ENCODE measurements at places on chromosomes 6 and 20. TPM values are rescaled to one million over a fixed set of nuclear protein-coding genes. Genes with fewer than 3 reads are reported as not detected.

PSORS1C2 gene
- total RNA-seq = not detected

- peaks cover 19% of the 10 kb centered on the region for H3K4me1 ChIP-seq
- H3K4me3 ChIP-seq = no peak overlapping the region
- no peaks in the 10 kb centered on the region for H3K27me3 ChIP-seq
- DNase-seq = no peak
- H3K36me3 ChIP-seq = peaks cover 14% of the 10 kb centered on the region
These were observed 38.1 kb upstream of the ZBTB24 start for GRCh38 chr6:109521080-109521479.

RAMACL gene
- 0.21 TPM for total RNA-seq

LMBRD1 gene
- 24.2 TPM for total RNA-seq

GRCh38 chr20:21821358-21821757, 115.9 kb downstream of the PAX1 start:
- H3K36me3 ChIP-seq = no peaks in the 10 kb centered on the region
- H3K27me3 ChIP-seq = no peaks in the 10 kb centered on the region
- DNase-seq = no peak
- no peak overlapping the region for H3K4me3 ChIP-seq
- no peak overlapping the region for H3K27ac ChIP-seq

GRCh38 chr20:16166737-16167136, 406.5 kb downstream of the KIF16B start:
- no peaks in the 10 kb centered on the region for H3K36me3 ChIP-seq
- H3K27ac ChIP-seq = no peak overlapping the region
- no peaks in the 10 kb centered on the region for H3K27me3 ChIP-seq
- H3K4me1 ChIP-seq = peaks cover 20% of the 10 kb centered on the region
- H3K4me3 ChIP-seq = no peak overlapping the region

PPIL1 gene
- total RNA-seq = 30.3 TPM

GRCh38 chr6:137049095-137049494, 4.3 kb upstream of the IL20RA start:
- DNase-seq = no peak
- peaks cover 2% of the 10 kb centered on the region for H3K4me1 ChIP-seq
- H3K4me3 ChIP-seq = no peak overlapping the region

EEF1A2 gene
- total RNA-seq = 3.1 TPM

DNA sequence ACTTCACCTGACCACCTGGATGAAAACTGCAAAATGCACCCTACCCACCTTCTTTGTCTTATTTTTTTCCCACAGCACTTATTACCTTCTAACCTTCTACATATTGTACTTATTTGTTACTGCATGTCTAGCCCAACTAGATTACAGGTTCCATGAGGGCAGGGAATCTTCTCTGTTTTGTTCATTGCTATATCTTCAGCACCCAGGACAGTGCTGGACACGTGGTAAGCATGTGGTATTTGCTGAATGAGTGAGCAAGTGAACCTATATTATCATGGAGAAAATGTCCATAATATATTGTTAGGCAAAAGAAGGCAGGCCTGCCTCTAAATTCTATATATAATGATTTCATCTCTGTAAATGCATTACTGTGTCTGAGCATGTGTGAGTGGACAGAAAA, 107.0 kb downstream of the TRERF1 start:
- no peak for DNase-seq
- H3K27ac ChIP-seq = peak overlapping the region; percentile 87
- no peaks in the 10 kb centered on the region for H3K27me3 ChIP-seq
- peaks cover 71% of the 10 kb centered on the region for H3K4me1 ChIP-seq
- peaks cover 6% of the 10 kb centered on the region for H3K36me3 ChIP-seq

GRCh38 chr6:113358063-113358583, 499.0 kb upstream of the MARCKS start:
- H3K36me3 ChIP-seq = no peaks in the 10 kb centered on the region
- no peak overlapping the region for H3K4me3 ChIP-seq
- no peak overlapping the region for H3K27ac ChIP-seq
- H3K4me1 ChIP-seq = no peaks in the 10 kb centered on the region
- no peaks in the 10 kb centered on the region for H3K27me3 ChIP-seq

GTSF1L gene
- total RNA-seq = not detected

C6orf58 gene
- not detected for total RNA-seq

DNA sequence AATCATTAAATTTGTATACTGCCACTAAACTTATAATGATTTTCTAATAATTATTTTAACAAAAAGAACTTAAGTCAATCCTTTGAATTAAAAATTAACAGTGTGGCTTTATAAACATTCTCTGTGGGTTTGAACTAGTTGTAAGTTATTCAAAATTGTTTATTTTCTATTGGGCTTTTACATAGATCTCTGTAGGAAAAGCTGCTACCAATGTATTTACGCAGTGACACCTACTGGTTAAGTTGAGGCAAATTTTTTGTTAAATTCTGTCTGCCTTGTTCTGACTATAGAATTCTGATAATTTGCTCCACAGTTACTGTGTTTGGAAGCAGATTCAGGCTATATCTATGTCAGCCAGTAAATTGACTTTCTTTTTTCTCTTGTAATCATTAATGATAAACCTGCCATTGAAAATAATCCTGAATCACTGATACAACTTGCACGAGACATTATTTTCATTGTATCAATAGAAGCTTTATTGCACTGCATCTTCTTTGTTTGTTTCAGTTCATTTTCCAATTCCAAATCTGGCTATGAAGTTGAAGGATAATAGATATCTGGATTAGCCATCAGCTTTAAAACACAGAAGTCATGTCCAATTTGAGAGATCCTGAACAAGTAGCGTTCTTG, 66.0 kb upstream of the UTRN start:
- H3K27ac ChIP-seq = no peak overlapping the region
- H3K4me1 ChIP-seq = peaks cover 38% of the 10 kb centered on the region
- H3K4me3 ChIP-seq = no peak overlapping the region
- H3K27me3 ChIP-seq = no peaks in the 10 kb centered on the region

- DNase-seq = peak; percentile 63
- H3K27ac ChIP-seq = peak within 1 kb of the TSS; percentile 91
- peaks cover 16% of the 10 kb centered on the region for H3K36me3 ChIP-seq
- H3K4me1 ChIP-seq = peaks cover 39% of the 10 kb centered on the region
- H3K4me3 ChIP-seq = peak within 1 kb of the TSS; percentile 92
These were observed at the start of gene CASS4 for GRCh38 chr20:56411759-56412472. Gene CASS4 (plus strand): TSS chr20:56412260. CDS start chr20:56412459, 199 bp downstream.

- H3K36me3 ChIP-seq = no peaks in the 10 kb centered on the region
- H3K27me3 ChIP-seq = peaks cover 29% of the 10 kb centered on the region
- no peak overlapping the region for H3K27ac ChIP-seq
- no peak for DNase-seq
- H3K4me3 ChIP-seq = no peak overlapping the region
- H3K4me1 ChIP-seq = no peaks in the 10 kb centered on the region
These were observed 244.9 kb upstream of the SOX4 start for GRCh38 chr6:21348504-21349195.

GRCh38 chr6:37125774-37126492, 44.0 kb upstream of the PIM1 start:
- peaks cover 13% of the 10 kb centered on the region for H3K4me1 ChIP-seq
- no peak overlapping the region for H3K27ac ChIP-seq
- H3K36me3 ChIP-seq = no peaks in the 10 kb centered on the region
- no peak overlapping the region for H3K4me3 ChIP-seq
- no peak for DNase-seq
- H3K27me3 ChIP-seq = peaks cover 9% of the 10 kb centered on the region

C6orf89 gene
- total RNA-seq = 44.4 TPM

IP6K3 gene
- total RNA-seq = not detected

GRCh38 chr6:142937986-142938385, 7.0 kb downstream of the HIVEP2 start:
- H3K27ac ChIP-seq = peak overlapping the region; percentile 60
- no peaks in the 10 kb centered on the region for H3K27me3 ChIP-seq
- H3K4me1 ChIP-seq = peaks cover 60% of the 10 kb centered on the region

- H3K4me3 ChIP-seq = no peak overlapping the region
- no peak for DNase-seq
- peaks cover 7% of the 10 kb centered on the region for H3K27me3 ChIP-seq
- no peak overlapping the region for H3K27ac ChIP-seq
- no peaks in the 10 kb centered on the region for H3K36me3 ChIP-seq
- no peaks in the 10 kb centered on the region for H3K4me1 ChIP-seq
These were observed 142.5 kb downstream of the KLHL32 start for GRCh38 chr6:97067045-97067444.

CLVS2 gene
- total RNA-seq = not detected

DNA sequence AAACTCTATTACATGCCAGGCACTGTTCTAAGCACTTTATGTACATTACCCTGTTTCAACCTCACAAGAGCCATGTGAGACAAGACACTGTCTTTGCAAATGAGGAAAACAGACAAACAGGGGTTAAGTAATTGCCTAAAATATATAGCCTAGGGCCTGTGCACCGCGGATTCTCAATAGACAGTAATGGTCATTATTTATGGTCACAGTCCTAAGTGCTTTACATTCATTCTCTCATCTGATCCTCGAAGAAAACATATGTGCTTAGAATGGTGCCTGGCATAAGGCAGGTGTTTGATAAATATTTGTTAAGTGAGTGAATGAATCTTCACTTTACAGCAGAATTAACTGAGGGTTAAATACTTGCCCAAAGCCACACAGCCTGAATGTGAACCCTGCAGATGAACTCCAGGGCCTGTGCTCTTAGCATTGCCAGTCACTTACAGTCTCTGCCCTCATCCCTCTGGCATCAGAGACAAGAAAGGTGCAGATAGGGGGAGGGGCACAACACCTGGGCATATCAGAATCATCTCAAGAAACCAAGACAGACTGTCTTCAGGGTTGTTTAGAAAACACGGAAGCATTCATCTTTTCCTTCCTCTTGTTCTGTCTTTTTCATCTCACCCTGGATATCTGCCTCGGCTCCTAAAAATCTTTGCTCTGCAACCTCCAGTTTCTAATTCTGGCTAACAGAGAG, 92.8 kb upstream of the SASH1 start:
- peaks cover 5% of the 10 kb centered on the region for H3K27me3 ChIP-seq
- H3K27ac ChIP-seq = no peak overlapping the region
- no peak for DNase-seq
- no peaks in the 10 kb centered on the region for H3K36me3 ChIP-seq
- H3K4me3 ChIP-seq = no peak overlapping the region

GRCh38 chr20:58096880-58097423, 131.5 kb downstream of the ANKRD60 start:
- H3K36me3 ChIP-seq = no peaks in the 10 kb centered on the region
- no peaks in the 10 kb centered on the region for H3K4me1 ChIP-seq
- H3K27me3 ChIP-seq = peaks cover 11% of the 10 kb centered on the region
- no peak overlapping the region for H3K27ac ChIP-seq
- H3K4me3 ChIP-seq = no peak overlapping the region

DNA sequence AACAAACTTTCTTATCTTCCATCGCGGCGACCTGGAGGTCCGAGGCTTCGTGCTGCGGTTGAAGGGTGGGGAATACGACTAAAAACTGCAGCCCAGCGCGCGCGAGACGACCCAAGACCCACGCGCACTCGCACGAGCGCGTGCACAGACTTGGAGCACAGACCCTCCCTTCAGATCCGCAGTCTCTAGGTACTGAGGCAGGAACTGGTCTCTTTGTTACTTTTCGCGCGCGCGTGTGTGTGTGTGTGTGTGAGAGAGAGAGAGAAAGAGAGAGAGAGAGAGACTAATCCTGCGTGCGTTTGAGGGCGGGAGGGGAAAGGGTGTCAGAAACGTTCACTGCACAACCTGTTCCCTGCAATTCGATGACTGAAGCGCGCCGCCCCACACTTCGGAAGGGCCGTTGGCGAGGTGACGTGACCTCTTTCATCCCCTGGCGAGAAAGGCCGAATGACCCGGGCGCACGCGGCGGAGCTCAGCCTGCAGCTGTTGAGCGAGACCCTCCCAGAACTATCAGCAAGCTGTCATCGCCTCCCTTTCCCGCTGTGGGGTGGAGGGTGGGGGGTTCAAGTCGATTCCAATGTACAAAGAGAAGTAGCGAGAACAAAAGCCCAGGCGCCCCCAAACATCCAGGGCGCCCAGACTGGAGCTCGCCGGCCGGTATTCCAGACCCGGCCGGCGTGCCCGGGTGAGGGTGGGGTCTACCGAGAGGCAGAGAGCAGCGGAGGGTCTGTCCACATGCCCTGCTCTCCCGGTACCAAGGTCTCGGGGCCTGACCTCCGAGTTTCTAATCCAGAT, 1.5 kb upstream of the TUBB2B start:
- H3K4me3 ChIP-seq = peak overlapping the region; percentile 88
- no peak for DNase-seq
- no peak overlapping the region for H3K27ac ChIP-seq
- H3K4me1 ChIP-seq = peaks cover 34% of the 10 kb centered on the region

DNA sequence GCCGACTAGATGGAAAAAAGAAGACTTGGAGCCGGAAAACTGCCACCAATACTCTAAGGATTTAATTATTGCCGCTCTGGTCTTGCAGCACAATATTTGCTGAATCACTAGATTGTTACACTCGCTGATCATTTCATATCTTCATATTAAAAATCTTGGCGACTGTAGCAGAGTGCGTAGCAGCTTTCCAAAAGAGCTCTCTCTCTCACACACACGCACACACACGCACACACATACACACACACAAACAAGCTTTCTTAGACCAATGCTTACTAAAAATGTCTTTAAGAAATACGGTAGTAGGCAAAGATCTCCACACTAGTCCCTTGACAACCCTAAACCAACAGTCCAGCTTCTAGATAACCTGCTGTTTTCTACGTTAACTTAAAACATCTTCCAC, 7.7 kb downstream of the GRIK2 start:
- no peak overlapping the region for H3K4me3 ChIP-seq
- no peak overlapping the region for H3K27ac ChIP-seq
- H3K4me1 ChIP-seq = no peaks in the 10 kb centered on the region
- peaks cover 15% of the 10 kb centered on the region for H3K36me3 ChIP-seq

- DNase-seq = no peak
- peaks cover 3% of the 10 kb centered on the region for H3K4me1 ChIP-seq
- H3K27me3 ChIP-seq = no peaks in the 10 kb centered on the region
These were observed 85.3 kb downstream of the GJA10 start for GRCh38 chr6:89979481-89980119.

- H3K27ac ChIP-seq = no peak within 1 kb of the TSS
- peaks cover 29% of the 10 kb centered on the region for H3K27me3 ChIP-seq
- peak within 1 kb of the TSS; percentile 27 for H3K4me3 ChIP-seq
- H3K36me3 ChIP-seq = no peaks in the 10 kb centered on the region
- DNase-seq = peak; percentile 66
These were observed at the start of gene TCF15 for GRCh38 chr20:610130-611046. Gene TCF15 (minus strand): TSS chr20:610309. CDS start chr20:610237, 72 bp downstream.

GRCh38 chr20:31671324-31671723, 33.6 kb downstream of the COX4I2 start:
- H3K4me1 ChIP-seq = peaks cover 90% of the 10 kb centered on the region
- no peaks in the 10 kb centered on the region for H3K27me3 ChIP-seq
- peak overlapping the region; percentile 100 for H3K27ac ChIP-seq
- no peak for DNase-seq
- H3K4me3 ChIP-seq = no peak overlapping the region

DNA sequence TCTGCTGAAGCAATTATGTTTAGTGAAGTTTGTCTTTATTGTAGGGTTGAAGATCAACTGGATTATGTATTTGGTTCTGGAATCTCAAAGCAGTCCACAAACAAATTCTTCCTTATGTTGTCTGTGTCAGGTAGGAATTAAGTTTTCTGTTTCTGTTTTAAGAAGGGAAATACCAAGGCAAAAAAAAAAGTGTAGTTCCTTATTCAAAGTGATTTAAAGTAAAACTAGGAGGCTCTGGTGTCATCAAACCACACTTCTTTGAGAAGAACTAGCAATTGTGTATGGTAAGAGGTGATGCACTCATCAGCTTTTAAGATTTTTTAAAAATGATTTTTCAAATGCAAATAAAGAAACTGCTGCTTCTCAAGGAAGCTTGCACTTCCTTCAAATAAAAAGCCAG, 1.9 kb downstream of the FAM135A start:
- DNase-seq = no peak
- H3K4me1 ChIP-seq = peaks cover 20% of the 10 kb centered on the region
- H3K36me3 ChIP-seq = peaks cover 12% of the 10 kb centered on the region
- H3K27ac ChIP-seq = peak overlapping the region; percentile 29
- no peaks in the 10 kb centered on the region for H3K27me3 ChIP-seq
- H3K4me3 ChIP-seq = peak overlapping the region; percentile 63

SLC4A11 gene
- total RNA-seq = 0.36 TPM

Measured in natural killer cell treated with Interleukin-12 subunit alpha and Interleukin-12 subunit beta and Interleukin-15 and Interleukin-18, amount 100 ng/mL, for 72 hours (primary cell).